Right ventricle myocardium inferior (tissue), 1 donor: ENCODE measurements at places on chromosomes 4 and X. TPM values are rescaled to one million over a fixed set of nuclear protein-coding genes. Genes with fewer than 3 reads are reported as not detected.
A peak's percentile ranks its signal among the peaks of the same experiment; 100 is the strongest.

The REPS2 gene
- total RNA-seq, result 10.1 TPM

The IL15 gene
- total RNA-seq, result 1.6 TPM

The HPRT1 gene
- 18.0 TPM for total RNA-seq

The GDPD2 gene
- total RNA-seq, result not detected

The ZNF157 gene
- total RNA-seq, result not detected

The HPGD gene
- total RNA-seq, result 1.1 TPM

The ATP6AP2 gene
- total RNA-seq, result 43.5 TPM

The TRPC3 gene
- 0.14 TPM for total RNA-seq

The RADX gene
- total RNA-seq, result 0.87 TPM

The PPEF1 gene
- 0.38 TPM for total RNA-seq

GRCh38 chrX:130330706-130331105 lies 9.0 kb upstream of the SLC25A14 start:
- peak; percentile 71 for DNase-seq

- DNase-seq, result no peak
Observed at GRCh38 chr4:140837736-140838135, 81.6 kb upstream of the TBC1D9 start.

- peak; percentile 90 for DNase-seq
Observed at GRCh38 chr4:8330821-8331574, 61.4 kb downstream of the HTRA3 start.

- no peak for DNase-seq
Observed at GRCh38 chr4:161823450-161823849, 340.4 kb downstream of the FSTL5 start.

DNA sequence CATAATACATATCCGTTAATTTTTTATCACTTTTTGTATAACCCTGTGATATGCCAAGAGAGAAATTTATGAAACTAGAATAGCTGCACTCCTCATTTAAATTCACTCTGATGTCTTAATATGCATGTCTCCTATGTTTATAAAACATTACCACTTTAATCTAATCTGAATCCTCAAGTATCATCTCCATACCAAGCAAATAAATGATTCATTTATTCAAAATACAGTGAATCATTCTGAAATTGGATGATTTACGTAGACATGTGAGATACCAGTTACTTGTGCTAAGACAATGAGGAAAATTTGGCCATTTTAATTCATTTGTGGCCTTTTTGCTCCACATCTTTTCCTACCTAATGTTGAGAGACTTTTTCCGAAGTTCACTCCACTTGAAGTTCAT lies 435.1 kb upstream of the FTHL17 start:
- DNase-seq, result no peak

GRCh38 chr4:42350611-42351182 lies 46.6 kb upstream of the SHISA3 start:
- no peak for DNase-seq

DNA sequence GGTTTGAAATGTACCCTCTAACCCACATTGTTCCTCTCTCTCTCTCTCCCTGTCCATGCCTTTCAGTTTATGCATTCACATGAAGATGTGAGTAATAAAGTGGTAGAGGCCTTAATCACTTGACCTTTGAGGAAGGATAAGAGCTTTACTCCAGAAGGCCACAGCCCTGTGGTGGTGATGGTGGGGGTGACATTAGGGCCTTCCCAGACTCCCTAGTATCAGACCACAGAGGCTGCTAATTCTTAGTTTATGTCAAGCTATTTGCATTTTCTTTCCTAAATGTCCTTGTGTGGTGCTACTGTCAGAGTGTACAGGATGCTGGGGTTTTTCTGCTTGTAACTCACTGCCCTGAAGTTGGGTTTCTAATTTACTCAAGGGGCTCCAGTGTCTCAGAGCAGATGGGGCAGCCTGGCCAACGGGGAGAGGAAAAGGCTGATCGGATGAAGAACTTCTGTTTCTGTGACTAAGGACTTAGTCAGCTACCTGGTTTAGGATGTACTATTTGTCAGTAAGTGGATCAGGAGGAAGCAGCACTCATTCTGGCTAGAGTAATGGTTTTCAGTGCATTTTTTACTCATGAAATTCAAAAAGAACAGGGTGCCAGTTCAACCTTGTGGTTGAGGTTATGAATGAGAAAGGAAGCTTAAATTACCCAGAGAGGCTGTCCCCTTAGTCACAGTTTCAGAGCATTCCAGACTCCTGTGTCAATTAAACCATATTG lies 509.6 kb upstream of the DIPK2B start:
- no peak for DNase-seq

DNA sequence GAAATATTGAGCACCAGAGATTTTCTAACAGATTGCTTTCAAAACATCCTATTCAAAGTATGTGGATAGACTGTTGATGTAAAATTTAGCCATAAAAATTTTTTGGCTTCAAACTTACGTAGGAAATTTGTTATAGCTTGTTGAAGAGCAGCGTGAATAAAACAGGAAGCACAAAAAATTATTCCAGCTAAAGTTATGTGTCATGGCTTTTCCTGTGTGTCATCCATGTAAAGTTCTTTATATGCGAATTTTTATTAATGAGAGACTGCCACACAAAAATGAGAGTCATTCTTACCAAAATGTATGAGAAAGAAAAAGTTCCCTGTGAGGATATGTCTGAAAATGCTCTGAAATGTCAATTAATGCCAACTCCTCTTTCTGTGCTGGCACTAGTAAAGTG lies 19.5 kb downstream of the EPGN start:
- DNase-seq, result no peak

- DNase-seq, result no peak
Observed at GRCh38 chrX:113802837-113803236, 781.0 kb upstream of the HTR2C start.

- no peak for DNase-seq
Observed at GRCh38 chr4:85952528-85952927, 407.3 kb downstream of the MAPK10 start.

DNA sequence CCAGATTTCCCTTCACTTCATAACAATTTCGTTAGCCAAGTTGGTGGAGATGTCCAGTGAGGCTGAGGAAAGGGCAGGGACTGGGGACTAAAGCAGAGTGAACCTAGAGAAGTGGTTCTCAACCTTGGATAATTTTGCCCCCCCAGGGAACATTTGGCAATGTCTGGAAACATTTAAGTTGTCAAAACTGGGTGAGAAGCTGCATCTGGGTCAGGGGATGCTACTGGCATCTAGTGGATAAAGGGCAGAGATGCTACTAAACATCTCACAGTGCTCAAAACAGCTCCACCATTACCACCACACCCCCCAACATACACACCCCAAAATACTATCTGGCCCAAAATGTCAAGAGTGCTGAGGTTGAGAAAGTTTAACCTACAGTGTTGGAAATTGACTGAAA lies 32.0 kb upstream of the FGF16 start:
- no peak for DNase-seq

GRCh38 chr4:87219632-87220093 lies 755 bp downstream of the KLHL8 start:
- DNase-seq, result peak; percentile 79

- DNase-seq, result no peak
Observed at GRCh38 chr4:150970685-150971151, 44.4 kb downstream of the LRBA start.

DNA sequence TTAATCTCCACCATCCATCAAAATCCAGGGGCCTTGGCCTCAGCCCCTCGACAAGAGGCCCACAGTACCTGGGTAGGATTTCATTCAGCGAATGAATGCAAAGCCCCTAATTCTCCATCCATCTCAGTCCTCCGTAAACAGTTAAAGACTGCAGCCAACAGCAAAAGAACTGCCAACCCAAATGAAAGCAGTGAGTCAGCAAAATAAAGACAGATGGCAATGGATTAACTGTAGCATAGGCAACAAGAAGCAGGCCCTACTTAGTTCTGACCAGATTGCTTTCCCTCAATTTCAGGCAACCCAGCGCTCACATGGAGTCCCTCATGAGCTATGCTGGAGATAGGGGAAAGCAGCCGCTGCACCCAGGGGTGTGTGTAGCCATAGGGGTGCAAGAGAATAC lies 21.4 kb downstream of the PLAC1 start:
- no peak for DNase-seq

DNA sequence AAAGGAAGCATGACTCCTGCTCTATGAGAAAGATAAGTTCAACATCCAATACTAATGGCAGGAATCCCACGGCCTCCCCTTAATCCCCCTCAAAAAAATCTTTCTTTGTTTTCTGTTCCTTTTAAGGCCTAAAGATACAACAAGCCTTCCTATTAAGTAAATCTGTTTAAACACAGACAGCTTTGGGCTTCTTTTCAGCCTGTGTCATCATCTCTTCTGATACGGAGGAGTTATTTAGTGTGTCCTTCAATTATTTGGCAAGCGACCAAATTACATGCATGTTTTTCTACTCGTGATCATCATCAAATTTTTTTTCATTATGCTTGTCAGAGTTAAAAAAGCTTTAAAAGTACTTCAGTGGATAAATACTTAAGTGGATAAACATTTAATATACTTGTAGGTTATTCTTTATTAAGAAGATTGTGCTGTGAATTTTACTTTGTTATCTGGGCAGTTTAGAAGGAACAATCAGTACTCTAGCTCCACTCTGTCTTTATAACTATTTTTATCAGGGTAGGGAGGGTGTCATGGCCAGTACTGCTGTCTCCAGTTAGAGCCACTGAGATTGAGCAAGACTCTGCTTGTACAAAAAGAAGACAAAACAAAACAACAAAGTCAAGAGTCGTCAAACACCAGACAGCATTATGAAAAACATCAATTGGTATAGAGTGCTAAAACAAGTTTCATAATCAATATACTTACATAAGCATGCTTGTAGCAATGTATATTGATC lies 210.7 kb downstream of the PRR32 start:
- DNase-seq, result no peak

- peak; percentile 80 for DNase-seq
Observed at GRCh38 chrX:54357414-54358377, at the start of gene WNK3. Gene WNK3, minus strand, starts transcription at chrX:54358046.
